ENCODE measurements at places on chromosomes 5 and 9.

DNA sequence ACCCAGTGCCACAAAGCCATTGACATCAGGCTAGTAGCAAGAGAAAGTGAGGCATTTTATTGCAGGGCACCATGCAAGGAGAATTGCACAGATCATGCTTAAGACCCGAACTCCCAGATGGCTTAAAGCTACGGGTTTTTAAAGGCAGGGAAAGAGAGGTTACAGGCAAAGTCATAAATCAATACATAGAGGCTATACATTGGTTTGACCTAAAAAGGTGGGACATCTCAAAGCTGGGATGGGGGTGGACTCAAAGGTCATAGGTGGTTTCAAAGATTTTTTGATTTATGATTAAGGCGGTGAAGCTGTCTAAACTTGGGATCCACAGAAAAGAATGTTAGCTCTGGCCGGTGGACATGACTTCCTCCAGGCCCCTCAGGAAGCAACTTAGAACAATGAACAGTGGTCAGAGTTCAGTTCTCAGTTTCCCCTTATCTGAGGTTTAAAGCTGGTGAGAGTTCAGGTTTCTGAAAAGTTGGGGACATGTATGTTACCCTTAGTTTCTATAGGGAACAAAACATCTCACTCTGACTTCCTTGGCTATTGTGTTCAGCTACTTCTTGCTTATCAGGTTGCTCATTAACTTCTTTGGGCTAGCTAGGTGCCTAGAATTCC lies 6.0 kb upstream of the RBM22 start:
- no peak for DNase-seq

DNA sequence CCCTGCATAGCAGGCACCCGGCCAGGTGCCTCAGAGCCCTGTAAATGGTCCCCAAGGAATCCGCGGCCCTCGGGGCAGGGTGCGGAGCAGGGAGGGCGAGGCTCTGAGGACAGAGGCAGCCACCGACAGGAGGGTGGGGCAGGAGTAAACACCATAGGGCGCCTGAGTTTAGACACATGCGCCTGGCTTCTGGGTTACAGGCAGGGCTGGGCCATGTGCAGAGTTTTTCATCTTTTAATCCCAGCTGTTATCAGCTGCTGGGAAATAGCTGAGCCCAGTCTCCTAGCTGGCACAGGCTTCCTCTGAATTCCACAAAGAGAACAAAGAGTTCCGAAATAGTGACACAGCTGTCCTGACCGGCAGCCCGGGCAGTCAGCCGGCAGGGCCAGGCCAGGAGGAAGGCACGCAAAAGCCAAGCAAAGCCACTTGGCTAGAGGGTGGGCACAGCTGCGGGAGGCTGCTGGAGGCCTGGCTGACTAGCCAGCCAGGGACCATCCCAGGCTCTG lies 98.9 kb upstream of the PHYKPL start:
- peak; percentile 5 for DNase-seq

- DNase-seq = no peak
Measured at GRCh38 chr5:36521838-36522745, 84.3 kb upstream of the SLC1A3 start.

DNA sequence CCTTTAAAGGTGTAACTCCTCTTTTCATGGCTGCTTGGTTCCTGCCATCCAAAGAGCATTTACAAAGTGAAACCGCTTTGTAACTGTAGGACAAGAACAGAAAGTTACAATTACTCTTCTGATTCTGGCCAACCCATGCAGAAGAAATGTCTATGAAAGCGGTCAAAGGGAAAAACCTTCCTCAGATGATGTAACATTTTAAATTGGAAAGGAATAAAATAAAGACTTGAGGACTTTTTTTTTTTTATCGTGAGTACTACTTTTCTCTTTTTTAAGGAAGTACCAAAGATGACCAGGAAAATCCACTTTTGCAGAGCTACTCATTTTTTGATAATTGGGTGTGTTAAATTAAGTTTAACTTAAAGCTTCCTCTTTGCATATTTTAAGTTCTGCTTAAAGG lies 13.0 kb upstream of the C9orf72 start:
- no peak for DNase-seq

DNA sequence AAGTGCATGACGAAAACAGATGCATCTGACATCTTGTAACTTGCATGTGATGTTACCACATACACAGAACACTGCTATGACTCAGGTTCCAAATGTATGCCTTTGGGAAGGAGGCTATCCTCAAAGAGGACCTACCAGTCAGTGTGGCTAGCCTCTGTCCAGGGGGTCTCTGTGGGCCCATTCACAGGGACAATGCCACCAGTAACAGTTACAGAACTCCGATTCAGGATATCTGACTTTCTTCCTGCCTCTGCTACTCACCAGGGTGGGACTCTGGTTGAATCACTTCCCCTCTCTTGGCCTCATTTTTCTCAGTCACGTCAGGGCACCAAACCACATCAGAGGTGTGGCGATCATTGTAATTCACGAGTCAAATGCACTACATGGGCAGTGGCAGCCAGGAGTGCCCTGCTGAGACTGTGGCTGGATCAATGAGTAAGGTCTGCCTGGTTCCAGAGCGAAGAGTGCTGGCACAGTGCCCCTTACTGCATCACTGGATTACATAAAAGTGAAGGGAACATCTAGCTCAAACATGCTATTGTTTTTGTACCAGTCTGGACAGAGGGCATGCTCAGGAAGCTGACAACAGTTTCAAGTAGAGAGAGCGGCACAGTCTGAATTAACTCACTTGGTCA lies 13.2 kb downstream of the ATOX1 start:
- peak; percentile 52 for DNase-seq

DNA sequence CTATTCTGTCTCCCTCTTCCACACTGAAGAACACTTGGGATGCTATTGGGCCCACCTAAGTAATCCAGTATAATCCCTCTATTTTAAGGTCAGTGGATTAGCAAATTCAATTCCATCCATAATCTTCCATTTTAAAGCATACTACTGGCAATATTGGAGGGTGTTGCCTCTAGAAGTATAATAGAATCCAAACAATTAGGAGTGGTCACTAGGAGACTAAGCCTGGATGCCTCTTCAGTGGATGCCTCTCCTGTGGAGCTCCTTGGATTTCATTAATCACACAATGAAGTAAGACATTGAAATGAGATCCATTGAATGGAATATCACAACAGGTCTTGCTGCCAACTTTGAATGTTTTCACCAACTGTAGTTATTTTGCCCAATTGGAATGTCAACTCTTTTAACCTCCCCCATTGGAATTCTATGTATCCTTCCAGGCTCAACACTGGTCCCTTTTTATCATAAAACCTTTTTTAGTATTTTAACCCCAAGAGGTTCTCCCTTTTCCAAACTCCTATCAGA lies 311.6 kb downstream of the PLK2 start:
- no peak for DNase-seq

- DNase-seq = no peak
Measured at GRCh38 chr5:154728939-154729588, 26.1 kb upstream of the LARP1 start.

GRCh38 chr9:4866239-4866969 lies 73.7 kb downstream of the RCL1 start:
- DNase-seq = peak; percentile 2

DNA sequence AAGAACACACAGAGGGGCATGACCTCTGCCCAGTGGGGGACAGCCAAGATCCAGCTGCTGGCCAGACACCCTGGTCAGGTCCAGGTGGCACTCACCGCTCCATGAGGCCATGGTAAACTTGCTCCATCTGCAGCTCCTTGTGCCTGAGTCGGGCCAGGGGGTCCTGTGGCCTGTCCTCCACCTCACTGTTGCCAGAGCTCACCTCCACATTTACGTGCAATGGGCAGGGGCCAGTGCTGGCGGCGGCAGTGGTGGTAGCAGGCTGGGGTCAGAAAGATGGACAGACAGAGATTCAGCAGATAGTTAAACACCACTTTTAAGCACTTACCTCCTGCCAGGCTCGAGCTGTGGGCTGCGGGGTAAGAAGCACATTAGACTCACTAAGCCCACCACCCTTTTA lies 28.0 kb downstream of the AKNA start:
- DNase-seq = no peak

GRCh38 chr5:151721812-151722391 lies 35.2 kb upstream of the SPARC start:
- no peak for DNase-seq

DNA sequence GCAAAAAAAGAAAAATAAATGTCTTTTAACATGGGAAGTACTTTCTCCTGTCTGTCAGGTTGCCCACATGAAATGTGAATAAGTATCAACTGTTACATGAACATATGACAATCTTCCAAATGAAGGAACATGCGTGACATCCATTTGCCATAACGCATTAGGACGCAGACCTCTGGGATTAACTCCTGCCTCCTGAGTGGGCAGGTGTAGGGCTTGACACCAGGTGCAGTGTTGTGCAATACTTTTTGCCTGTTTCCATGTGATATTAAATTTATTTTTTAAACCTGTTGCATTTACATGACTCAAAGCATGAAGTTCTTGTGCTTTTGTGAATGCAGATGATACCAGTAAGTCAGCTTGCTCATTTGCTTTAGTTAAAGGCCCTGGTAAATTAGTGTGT lies 8.7 kb upstream of the TMEM141 start:
- no peak for DNase-seq

DNA sequence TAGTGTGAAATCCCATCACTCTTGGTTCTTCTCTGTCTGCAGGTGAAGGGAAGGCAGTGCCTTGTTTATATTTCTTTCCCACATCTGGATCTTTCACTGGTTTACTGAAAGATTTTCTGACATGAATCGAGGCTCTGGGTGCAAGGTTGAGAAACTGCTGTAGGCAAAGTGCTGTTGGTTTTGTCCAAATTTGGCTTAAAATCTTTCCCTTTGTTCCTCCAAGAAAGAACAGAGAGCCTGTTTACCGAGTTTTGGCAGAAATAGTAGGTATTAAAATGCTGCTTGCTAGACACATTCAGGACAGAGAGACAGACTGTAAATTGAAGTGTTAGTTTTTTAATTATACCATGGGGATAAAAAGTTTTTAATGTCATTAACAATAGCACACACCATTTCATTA lies 21.5 kb downstream of the SKP2 start:
- no peak for DNase-seq

DNA sequence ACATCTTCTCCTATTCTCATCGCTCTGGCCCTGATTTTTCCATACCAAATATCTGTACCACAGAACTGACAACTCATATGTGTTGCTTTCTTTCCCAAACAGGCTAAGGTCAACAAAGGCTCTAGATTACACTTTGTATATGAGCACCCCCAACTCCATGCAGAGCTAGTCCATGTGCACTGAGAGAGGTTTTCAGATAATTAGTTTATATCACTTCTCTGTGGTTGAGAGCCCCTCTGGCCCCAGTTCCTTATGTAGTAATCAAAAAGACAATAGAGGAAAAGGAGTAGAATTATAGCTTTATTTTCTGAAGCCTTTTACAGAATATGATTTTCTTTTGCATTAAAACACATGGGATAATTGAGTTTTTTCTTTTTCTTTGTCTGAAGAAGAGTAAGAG lies 120.0 kb downstream of the TRIO start:
- DNase-seq = no peak

- DNase-seq = no peak
Measured at GRCh38 chr9:94623253-94623652, 16.1 kb downstream of the FBP1 start.

DNA sequence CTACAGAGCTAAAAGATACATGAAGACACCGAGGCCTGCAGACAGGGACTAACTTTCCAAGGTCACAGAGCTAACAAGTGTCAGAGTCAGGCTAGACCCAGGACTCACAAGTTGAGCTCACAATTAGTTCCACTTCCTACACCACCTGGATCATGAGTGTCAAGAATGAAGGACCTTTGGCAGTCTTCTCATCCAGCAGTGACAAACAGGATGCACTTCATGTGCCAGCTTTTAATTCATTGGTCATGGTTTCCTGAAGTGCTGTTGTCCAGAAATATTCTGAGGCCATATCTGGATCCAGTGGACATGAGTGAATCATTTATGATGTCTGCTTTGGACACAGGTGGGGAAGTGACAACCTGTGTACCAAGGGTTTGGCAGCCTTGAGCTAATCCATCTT lies 77.4 kb downstream of the KCNIP1 start:
- DNase-seq = peak; percentile 42

- DNase-seq = peak; percentile 45
Measured at GRCh38 chr5:56169281-56169680, 63.8 kb downstream of the ANKRD55 start.

DNA sequence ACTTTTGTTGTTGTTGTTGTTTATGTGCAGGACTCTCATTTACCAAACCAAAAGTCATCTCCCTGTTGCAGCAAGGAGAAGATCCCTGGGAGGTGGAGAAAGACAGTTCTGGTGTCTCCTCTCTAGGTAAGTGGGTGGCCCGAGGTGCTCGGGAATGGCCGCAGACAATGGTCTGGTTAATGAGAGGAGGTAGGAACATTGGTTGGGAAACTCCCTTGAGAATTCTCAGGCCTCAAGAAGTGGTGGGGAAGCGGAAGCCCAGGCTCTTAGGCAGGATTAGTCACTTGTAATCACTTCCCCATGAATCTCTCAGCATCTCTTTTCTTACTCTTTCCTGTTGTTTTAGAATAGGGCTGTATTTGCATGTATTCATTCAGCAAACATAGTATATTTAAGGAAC lies 7.2 kb downstream of the ZNF354B start:
- DNase-seq = peak; percentile 25

- peak; percentile 28 for DNase-seq
Measured at GRCh38 chr5:68420476-68421344, 205.2 kb downstream of the PIK3R1 start.

DNA sequence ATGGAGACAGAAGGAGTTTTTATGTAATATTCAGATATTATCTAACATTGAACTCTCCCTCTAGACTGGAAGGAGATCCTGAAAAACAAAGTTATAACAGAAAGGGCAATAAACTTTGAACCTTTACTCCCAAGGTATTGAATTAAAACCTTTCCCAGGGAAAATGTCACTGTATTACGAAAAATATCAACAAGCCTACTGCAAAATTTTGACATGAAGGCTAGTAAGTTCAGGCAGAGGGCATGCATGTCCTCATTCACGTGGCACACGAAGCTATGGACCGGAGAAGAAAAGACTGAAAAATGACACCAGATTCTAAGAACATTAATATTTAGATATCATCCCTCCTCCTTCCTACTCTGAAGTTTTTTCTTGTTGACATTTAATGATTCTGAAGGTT lies 638.8 kb downstream of the LRRC70 start:
- DNase-seq = no peak

DNA sequence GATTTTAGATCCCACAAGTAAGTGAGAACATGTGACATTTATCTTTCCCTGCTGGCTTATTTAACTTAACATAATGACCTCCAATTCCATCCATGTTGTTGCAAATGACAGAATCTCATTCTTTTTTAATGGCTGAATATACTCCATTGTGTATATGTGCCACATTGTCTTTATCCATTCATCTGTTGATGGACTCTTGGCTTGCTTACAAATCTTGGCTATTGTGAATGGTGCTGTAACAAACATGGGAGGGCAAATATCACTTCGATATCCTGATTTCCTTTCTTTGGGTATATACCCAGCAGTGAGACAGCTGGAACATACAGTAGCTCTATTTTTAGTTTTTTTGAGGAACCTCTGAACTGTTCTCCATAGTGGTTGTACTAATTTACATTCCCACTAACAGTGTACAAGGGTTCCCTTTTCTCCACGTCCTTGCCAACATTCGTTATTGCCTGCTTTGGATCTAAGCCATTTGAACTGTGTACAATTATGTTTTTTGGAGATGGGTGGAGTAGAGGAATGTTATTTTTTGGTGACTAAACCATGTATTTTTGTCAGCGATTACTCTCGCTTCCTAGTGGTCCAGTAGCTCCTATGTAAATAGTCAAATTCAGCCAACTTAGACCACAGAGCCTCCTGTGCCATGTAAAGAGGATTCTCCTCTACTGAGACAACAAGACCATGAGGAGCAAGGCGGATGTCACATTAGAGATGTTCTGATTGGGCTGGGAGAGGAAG lies 60.6 kb downstream of the TNFSF15 start:
- DNase-seq = peak; percentile 86

- DNase-seq = peak; percentile 59
Measured at GRCh38 chr9:70641631-70642030, 227.2 kb upstream of the KLF9 start.
